ENCODE measurements at places on chromosomes 12 and 14. TPM values are rescaled to one million over a fixed set of nuclear protein-coding genes. Genes with fewer than 3 reads are reported as not detected.

- no peaks in the 10 kb centered on the region for H3K4me1 ChIP-seq
- H3K27ac ChIP-seq = no peak overlapping the region
- no peaks in the 10 kb centered on the region for H3K27me3 ChIP-seq
- no peaks in the 10 kb centered on the region for H3K36me3 ChIP-seq
- H3K4me3 ChIP-seq = no peak overlapping the region
Observed at GRCh38 chr12:83664650-83665049, 977.9 kb downstream of the TMTC2 start.

- no peaks in the 10 kb centered on the region for H3K36me3 ChIP-seq
- no peaks in the 10 kb centered on the region for H3K27me3 ChIP-seq
- no peaks in the 10 kb centered on the region for H3K4me1 ChIP-seq
- DNase-seq = no peak
- no peak overlapping the region for H3K27ac ChIP-seq
Observed at GRCh38 chr14:100692859-100693558, 33.7 kb upstream of the DLK1 start.

- no peaks in the 10 kb centered on the region for H3K36me3 ChIP-seq
- H3K27me3 ChIP-seq = no peaks in the 10 kb centered on the region
- DNase-seq = no peak
- no peak overlapping the region for H3K4me3 ChIP-seq
- H3K4me1 ChIP-seq = no peaks in the 10 kb centered on the region
Observed at GRCh38 chr12:131367983-131368667, 342.8 kb upstream of the SFSWAP start.

The GIT2 gene
- 71.1 TPM for total RNA-seq

The KERA gene
- not detected for total RNA-seq

The B4GALNT3 gene
- 6.9 TPM for total RNA-seq

The IL26 gene
- total RNA-seq = 0.30 TPM

The RNFT2 gene
- 14.4 TPM for total RNA-seq

The C12orf60 gene
- total RNA-seq = 2.2 TPM

Measured in activated T-helper 2 cell treated with anti-CD3 and anti-CD28 coated beads, Interferon-gamma antibody, Interleukin-2, Interleukin-4, amounts not matched to agents 10 μg/mL and 5 μg/mL and 100 μg/mL, durations not matched to agents 14 hours and 24 hours and 36 hours (primary cell).